WTC11 (cell line): ENCODE measurements at places on chromosomes 11 and 22. TPM values are rescaled to one million over a fixed set of nuclear protein-coding genes. Genes with fewer than 3 reads are reported as not detected.
A peak's percentile ranks its signal among the peaks of the same experiment; 100 is the strongest.

The OR51B4 gene
- not detected in 3 replicates for total RNA-seq

The APOBEC3G gene
- total RNA-seq = 1.8 to 2.2 TPM (median 2.1 TPM) in 3 replicates

DNA sequence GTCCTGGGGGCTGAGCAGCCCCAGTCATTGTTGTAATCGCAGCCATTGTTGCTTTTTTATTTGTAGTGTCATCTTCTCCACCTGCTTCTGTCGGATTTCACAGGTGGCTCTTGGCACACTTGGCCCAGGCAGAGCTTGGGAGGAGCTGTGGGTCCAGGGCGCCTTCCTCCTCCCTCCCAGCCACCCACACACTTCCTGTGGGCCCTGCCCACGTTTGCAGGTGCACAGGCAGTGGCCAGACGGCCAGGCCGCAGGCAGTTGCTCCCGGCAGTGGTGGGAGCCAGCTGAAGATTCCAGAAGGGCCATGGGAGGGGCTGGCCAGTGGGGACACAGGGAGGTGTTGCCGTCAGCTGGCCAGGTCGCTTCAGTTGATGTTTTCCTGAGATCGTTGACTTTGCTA, 1191.9 kb downstream of the BRD1 start:
- DNase-seq = no peak

GRCh38 chr11:12829131-12829530, 154.9 kb downstream of the TEAD1 start:
- no peak for DNase-seq

- DNase-seq = no peak
These were observed 1.3 kb upstream of the BDNF start for GRCh38 chr11:27701355-27702105.

GRCh38 chr11:119205574-119206510, at the start of gene CBL:
Gene CBL (plus strand): TSS chr11:119206339. CDS start chr11:119206418, 79 bp downstream.
- DNase-seq = peak; percentile 98
